Epithelial cell of proximal tubule (primary cell): ENCODE measurements at places on chromosomes 1 and 21. TPM values are rescaled to one million over a fixed set of nuclear protein-coding genes. Genes with fewer than 3 reads are reported as not detected.

DNA sequence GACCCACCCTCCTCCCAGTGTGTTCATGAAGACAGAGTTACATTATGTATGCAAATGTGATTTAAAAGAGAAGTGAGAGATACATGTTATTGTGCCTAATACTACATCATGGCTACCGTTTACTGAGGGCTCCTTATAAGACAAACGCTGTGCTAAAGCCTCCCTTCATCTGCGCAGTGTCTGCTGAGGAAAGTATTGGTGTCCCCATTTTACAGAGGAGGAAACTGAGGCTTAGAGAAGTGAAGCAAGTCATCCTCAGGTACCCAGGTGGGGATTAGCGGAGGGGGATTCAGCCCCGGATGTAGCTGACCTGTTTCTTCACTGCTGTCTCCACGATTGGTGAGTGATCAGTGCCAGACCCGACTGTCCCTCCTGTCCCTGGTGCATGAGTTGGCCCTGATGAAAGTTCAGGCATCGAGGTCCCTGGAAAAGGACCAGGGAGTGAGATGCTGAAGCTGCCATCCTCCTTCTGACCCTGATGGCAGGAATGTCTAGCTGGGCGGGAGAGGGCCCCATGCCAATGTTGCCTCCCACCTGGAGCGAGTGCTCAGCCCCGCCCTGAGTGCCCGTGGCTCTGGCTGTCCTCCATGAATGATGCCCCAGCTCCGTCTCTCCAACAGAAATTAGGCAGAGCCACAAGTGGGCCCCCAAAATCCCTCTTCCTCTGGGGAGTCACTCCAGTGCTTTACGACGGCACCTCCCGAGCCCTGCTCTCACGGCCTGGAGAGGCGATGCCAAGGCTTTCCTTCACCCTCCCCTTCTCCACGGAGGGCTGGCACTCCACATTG, 204.7 kb downstream of the KAZN start:
- no peak for DNase-seq

DNA sequence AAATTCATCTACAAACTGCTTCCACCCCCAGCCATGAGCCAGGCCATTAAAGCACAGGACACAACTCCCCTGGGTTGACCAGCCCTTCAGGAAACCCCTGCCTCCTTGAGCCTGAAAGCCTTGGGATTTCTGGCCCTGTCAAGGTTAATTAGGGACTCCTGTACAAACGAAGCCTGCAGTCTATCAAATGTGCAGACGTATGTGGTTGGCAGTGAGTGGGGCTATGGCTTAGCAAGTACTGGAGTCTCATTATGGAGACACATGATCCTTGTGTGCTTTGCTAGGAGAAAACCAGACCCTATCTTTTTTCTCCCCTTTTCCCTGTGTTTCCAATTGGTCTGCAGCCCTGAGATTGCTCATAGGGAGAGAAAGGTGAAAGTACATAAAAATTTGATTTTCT, 588.3 kb upstream of the USP24 start:
- no peak for DNase-seq

GRCh38 chr1:93708734-93709481, 27.3 kb upstream of the BCAR3 start:
- no peak for DNase-seq

DNA sequence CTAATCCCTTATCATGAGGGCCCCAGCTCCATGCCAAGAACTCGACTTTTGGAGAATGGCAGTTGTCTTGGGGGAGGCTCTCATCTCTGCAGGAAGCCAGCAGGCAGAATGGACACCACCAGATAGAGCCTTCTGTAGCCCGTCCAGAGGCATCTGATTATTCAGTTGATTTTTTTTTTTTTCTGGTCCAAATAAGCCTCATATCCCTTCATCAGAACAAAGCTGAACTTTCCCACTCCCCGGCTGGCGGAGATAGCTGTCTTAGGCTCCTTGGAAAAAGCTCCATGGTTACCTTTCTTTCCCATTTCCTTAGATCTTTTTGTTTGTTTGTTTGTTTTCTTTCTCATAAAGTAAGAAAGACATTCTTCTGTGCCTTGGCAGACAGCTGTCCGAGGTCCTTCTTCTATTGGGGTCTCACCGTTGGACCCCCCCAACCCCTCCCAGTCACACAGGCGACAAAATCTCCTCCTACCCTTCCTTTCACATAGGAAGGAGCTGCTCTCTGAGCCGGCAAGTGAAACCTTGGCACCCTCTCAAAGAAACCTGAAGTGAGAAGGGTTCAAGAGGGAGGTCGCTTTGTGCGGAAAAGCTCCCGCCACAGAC, 278.5 kb downstream of the RPS6KC1 start:
- no peak for DNase-seq

GRCh38 chr1:167250482-167250881, 29.8 kb downstream of the POU2F1 start:
- no peak for DNase-seq

DNA sequence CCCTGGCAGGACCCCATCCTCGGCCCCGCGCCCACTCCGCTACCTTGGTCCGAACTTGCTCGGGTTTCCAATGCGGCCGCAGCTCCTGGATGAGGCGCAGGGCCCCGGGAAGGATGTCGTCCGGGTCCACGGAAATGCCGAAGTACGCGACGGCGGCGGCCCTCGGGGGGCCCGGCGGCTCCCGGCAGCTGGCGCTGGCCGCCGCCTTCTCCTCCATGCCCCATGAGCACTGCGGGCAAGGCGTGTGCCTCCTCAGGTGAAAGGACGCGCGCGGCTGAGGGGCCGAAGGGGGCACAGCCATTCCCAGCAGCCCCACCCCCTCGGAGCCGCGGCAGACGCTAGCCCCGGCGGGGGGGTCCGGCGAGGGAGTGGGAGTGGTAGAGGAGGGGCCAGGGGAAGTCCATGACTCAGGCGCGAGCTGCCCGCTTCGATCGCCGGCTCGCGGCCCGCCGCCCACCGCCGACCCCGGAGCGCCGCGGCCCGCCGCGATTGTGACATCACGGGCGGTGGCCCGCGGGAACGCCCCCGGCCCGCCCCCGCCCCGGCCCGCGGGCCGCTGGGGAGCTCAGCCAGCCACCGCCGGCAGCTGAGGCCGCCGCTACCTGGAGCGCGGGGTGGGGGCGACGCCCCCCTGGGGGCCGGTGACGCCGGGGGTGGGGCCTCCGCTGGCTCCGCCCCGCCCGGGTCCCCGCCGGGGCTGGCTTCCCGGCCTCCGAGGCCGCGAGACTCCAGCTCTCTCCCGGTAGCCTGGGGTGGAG, at the start of gene ETNK2:
TSS of gene ETNK2 (minus strand) at position 493 of the 758 bp plus-strand sequence. CDS start at position 301, 192 bp downstream.
- DNase-seq = no peak

DNA sequence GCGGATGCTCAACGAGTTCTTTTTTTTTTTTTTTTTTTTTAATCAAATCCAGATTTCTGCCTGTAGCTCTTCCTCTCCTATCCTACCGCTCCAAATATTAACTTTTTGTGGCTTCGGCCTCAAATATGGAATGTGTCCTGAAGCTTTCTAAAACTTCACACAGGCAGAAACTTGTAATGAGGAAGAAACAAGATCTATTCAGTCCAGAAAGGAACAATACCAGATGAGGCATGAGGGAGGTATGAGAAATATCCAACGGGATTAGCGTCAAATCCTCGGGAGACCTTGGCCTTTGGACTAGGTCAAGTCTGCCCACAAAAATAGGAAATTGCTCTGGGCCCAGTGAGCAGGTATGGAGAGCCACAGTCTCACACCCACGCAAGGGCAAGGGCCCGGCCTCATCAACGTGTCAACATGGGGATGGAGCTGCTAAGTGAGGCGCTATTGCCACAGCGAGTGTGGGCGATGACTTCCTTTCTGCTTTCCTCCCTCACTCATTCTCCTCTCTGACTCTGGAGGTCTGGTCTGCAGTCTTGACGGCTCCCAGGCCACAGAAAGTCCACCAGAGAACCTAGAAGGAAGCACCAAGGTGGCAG, 66.6 kb downstream of the BCAR3 start:
- no peak for DNase-seq

DNA sequence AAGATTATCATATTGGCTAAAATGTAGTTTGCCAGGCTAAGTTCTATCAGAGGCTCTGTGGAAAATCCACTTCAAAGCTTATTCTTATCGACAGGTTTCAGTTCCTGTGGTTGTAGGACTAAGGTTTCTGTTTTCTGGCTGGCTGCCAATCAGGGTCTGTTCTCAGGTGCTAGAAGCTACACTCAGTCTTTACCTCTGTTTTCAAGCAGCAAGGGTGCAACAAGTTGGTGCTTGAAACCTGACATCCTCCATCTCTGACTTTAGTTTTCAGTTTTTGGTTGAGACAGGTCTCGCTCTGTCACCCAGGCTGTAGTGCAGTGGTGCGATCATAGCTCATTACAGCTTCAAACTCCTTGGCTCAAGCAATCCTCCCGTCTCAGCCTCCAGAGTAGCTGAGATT, 15.3 kb upstream of the TMCO2 start:
- no peak for DNase-seq

- no peak for DNase-seq
Measured at GRCh38 chr1:102588536-102588935, 519.8 kb downstream of the COL11A1 start.

- DNase-seq = no peak
Measured at GRCh38 chr1:85611425-85611824, 30.9 kb downstream of the CCN1 start.

DNA sequence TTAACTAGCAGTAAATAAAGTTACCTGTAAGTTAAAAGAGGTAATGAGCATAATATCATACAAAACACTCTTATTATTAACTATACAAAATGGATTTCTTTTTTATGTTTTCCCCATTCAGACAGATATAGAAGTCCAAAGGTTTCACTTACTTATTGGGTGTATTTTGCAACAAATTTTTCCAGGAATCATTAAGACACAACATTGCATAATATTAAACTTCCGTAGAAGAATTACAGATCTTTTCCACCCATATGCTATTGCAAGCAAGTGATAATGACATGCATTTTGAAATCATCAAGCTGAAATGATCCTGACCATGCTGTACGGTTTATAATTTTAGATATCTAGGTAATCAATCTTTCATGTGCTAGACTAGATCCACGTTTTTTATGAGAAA, 957.0 kb downstream of the NCAM2 start:
- no peak for DNase-seq

DNA sequence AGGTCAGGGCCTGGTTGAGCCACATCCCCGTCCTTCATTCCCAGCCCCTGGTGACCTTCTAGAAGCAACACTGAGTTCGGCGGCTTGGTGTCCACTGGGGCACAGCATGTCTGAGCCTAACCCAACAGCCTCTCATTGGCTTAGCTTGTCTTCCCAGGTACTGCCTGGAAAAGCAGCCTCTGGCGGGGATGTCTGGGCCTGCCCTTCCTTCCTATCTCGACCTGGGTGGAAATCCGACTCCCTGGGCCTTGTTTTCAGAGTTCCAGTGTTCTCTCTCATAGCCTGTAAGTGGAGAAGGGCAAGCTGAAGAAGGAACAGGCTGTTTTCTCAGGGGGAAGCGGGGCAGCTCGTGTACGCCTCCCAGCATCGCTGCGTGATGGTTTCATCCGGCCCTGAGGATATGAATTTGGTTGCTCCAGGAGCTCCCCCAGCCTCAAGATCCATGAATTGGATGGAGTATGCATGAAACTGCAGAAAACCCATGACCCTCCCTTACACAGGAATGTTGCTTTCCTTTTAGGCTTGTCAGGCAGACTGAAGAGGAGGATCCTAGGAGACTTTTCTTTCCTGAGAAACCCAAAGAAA, 116.5 kb upstream of the IRF2BP2 start:
- no peak for DNase-seq

GRCh38 chr1:99749504-99750347, 16.7 kb downstream of the FRRS1 start:
- no peak for DNase-seq

- no peak for DNase-seq
Measured at GRCh38 chr1:109984190-109984455, 442 bp upstream of the AHCYL1 start.

DNA sequence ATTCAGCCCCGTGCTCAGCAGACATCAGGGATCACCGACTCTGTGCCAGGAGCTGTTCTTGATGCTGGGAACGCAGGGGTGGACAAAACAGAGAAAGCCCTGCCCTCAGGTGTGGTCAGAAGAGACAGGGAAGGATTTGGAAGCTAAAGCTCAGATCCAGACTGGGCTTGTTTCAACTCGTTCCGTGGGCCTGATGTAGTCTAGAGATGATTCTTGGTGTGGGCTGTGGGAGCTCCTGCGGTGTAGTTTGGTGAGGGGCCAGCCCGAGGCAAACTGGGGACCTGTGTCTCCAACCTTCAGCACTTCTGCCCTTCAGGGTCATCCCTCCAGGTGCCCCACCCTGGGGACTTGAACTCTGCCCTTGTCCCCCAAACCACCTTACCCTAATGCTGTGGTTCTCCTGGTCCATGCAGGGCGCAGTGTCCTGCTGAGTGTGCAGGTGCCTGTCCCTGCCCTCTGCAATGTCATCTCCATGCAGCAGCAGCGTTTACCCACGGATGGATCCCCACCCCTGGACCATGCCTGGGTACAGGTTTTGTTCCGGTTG, 17.3 kb upstream of the ABCG1 start:
- no peak for DNase-seq

GRCh38 chr1:65063025-65063424, 85.0 kb upstream of the AK4 start:
- no peak for DNase-seq

The OR2L13 gene
- total RNA-seq = not detected in 2 replicates

The URB2 gene
- 10.3 and 17.3 TPM in 2 replicates for total RNA-seq

The CD1E gene
- not detected in 2 replicates for total RNA-seq

The HTR1D gene
- 0.58 TPM in 1 of 2 replicates, not detected in the other for total RNA-seq

The HCRTR1 gene
- not detected in 2 replicates for total RNA-seq

The OR2L8 gene
- total RNA-seq = not detected in 2 replicates

The KCNJ9 gene
- not detected in 2 replicates for total RNA-seq

The ZNF593 gene
- total RNA-seq = 80.4 and 89.3 TPM in 2 replicates

The CELA3A gene
- total RNA-seq = not detected in 2 replicates
